ENCODE measurements at places on chromosomes 1 and 21. TPM values are rescaled to one million over a fixed set of nuclear protein-coding genes. Genes with fewer than 3 reads are reported as not detected.

LCE1D gene
- total RNA-seq = not detected

IQCC gene
- total RNA-seq = 0.87 TPM

LCE2A gene
- not detected for total RNA-seq

APCS gene
- total RNA-seq = not detected
